Right atrium auricular region (tissue), 2 donors: ENCODE measurements at places on chromosomes 3 and 15. TPM values are rescaled to one million over a fixed set of nuclear protein-coding genes. Genes with fewer than 3 reads are reported as not detected.

The C3orf22 gene
- total RNA-seq, result not detected

The WDR93 gene
- total RNA-seq, result 0.20 TPM

The LHFPL4 gene
- not detected for total RNA-seq

The SPPL2A gene
- total RNA-seq, result 432 TPM

The ARMC8 gene
- 33.8 TPM for total RNA-seq

GRCh38 chr3:61411009-61411662 is 150.2 kb upstream of the PTPRG start:
- no peak for DNase-seq

- DNase-seq, result no peak
These were observed 2.0 kb upstream of the EFCC1 start for GRCh38 chr3:128999102-128999501.

- DNase-seq, result no peak
These were observed 141.4 kb downstream of the TBL1XR1 start for GRCh38 chr3:177055605-177056571.

DNA sequence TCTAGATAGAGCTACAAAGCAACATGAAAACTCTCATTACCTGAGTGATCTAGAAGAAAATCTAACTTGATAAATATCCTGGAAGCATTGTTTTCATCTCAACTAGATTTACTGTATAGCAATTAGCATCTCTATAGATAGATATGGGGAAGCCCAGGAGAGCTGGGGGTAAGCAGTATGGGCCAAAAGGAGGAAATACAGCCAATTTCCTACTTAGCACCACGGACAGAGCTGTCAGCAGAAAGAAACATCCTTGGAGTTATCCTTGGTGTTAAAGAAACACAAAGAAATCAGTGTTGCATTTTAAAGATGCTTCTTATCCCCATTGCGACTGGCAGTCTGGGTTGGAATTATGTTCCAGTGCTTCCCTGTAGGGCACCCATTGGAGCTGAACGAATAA is 126.2 kb downstream of the TIGIT start:
- no peak for DNase-seq

- DNase-seq, result no peak
These were observed 16.4 kb downstream of the SLC24A1 start for GRCh38 chr15:65638109-65638508.

DNA sequence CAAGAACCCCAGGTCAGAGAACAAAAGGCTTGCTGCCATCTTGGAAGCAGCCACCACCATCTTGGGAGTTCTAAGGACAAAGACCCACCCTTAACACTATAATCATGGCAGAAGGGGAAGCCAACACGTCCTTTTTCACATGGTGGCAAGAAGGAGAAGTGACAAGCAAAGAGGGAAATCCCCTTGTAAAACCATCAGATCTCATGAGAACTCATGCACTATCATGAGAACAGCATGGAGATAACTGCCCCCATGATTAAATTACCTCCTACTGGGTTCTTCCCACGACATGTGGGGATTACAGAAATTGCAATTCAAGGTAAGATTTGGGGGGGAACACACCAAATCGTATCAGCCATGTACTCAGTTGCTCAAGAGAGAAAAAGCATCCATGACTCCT is 21.1 kb upstream of the GBE1 start:
- no peak for DNase-seq

GRCh38 chr3:187808527-187808895 is 63.2 kb upstream of the BCL6 start:
- no peak for DNase-seq
